CD4-positive, alpha-beta T cell treated with Interleukin-6 at 100 ng/mL for 8 hours (primary cell): ENCODE measurements at places on chromosomes 2 and 18.
A peak's percentile ranks its signal among the peaks of the same experiment; 100 is the strongest.

- DNase-seq = no peak
These were observed 58.2 kb downstream of the KLHL14 start for GRCh38 chr18:32714571-32715148.

DNA sequence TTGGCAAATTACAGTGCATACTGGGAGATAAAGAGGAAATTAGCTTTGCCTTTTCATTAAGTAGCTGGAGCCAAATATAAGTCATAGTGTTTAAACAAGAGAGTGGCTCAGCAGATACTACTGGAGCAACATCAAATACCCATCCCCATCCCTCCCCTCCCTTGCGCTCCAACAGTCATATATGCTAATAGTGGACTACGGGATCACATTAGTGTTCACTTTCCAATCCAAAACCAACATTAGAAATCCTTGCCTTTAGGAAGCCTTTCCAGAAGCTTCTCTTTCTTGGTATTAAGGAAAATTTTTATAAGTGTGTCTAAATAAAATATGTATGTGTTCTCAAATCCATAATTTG is 1669.3 kb downstream of the SUCLG1 start:
- DNase-seq = no peak

DNA sequence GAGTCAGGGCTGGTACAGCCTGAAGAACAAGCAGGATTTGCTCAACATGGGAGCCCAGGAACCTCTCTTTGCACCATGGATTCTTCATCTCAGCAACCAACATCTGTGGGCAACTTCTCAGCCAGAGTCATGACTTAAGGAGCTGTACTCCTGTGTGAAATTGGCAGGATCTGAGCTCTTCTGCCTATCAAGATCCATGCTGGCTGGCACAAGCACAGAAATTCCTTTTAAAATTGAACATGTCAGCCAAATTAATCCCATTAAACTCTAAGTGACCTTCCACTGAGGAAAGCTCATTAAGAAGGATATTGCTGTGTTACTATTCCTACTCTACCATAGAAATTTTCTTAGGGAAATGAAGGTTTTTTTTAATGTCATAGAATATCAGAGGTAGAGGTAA is 110.5 kb upstream of the SCG2 start:
- DNase-seq = no peak

GRCh38 chr2:23425338-23425871 is 40.4 kb downstream of the KLHL29 start:
- no peak for DNase-seq

- no peak for DNase-seq
These were observed 17.1 kb downstream of the GATA6 start for GRCh38 chr18:22186484-22186971.

DNA sequence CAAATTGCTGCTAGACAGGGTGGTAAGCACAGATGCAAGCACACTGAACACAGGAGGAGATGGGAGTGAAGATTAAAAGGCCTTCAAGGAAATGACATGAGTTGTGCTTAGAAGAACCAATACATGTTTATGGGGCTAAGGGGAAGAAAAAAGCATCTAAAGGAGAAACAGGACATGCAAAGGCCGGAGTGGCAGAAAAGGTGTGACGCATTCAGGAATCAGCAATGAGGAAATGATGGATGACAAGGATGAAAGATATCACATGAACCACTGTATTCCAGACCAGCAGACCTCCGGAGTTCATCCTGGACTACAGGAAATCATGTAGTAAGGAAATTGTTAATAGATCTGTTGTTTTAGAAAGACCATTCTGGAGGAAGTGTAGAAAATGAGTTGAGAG is 42.8 kb downstream of the PPP4R1 start:
- no peak for DNase-seq

DNA sequence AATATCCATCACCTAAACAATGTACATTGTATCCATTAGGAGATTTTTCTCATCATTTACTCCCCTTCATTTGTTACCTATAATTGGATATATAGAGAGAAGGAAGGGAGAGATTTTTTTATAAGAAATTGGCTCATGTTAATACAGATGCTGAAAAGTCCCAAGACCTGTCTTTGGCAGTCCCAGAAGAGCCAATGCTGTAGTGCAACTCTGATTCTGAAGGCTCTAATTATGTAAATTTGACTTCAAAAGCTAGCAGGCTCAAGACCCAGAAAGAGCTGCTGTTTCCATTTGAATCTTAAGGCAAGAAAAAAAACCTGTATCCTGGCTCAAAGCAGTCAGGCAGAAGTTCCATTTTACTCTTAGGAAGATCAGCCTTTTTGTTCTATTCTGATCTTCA is 1245.5 kb upstream of the FAM98A start:
- DNase-seq = no peak

GRCh38 chr2:110745048-110745447 is 12.7 kb downstream of the ACOXL start:
- DNase-seq = no peak

DNA sequence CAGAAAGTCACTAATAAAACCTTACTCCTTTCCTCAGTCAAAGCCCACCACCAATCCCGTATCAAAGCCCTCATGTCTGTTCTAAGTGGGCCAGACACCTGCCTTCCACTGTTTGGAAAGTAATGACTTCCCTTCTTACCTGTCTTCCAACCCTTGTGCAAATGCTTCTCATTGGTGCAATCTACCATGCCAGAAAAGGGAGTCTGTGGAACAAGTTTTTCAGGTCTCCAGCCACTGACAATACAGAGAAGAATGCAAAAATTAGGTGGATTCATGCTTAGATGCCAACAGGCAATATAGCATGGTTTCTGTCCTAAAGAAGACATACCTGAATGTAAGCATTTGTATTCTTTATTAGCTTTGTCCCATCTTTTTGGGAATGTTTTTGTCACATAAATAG is 1140.6 kb upstream of the LRRTM1 start:
- DNase-seq = no peak

DNA sequence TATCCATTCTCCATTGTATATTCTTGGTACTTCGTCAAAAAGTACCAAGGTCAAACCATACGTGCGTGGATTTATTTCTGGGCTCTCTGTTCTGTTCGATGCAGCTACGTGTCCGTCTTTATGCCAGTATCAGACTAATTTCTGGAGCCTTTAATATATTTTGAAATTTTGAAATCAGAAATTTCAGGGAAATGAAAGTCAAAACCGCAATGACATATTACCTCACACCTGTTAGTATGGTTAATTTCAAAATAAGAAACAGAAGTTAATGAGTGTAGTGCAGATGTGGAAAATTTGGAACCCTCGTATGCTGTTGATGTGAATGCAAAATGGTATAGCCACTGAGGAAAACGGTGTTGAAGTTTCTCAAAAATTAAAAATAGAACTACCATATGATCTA is 156.1 kb upstream of the TRIB2 start:
- no peak for DNase-seq

DNA sequence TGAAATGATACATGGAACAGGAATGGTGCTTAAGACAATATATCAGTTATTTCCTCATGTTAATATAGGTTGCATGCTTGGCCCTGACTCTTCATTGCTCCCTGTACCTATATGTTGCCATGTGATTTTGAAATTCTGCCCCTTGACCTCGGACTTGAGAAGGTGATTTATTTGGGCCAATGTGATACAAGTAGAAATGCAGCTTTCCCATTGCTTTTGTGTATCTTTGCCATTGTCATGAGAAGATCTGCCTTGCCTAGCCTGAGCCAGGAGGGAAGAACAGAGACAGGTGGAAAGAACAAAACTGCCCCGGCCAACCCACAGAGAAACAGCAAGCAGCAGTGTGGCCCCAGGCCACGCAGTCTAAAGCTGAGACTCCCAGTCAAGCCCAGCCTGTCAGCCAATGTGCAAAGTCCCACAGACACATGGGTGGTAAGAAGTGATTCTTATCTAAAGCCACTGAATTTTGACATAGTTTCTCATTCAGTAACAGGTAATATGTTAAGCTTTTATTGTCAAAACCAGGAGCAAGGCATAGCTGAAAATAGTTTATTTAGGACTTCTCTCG is 245.7 kb upstream of the RND3 start:
- DNase-seq = no peak

GRCh38 chr18:32769071-32769585 is 3.7 kb downstream of the KLHL14 start:
- no peak for DNase-seq

- no peak for DNase-seq
These were observed 51.9 kb downstream of the CDH2 start for GRCh38 chr18:28125051-28125450.

DNA sequence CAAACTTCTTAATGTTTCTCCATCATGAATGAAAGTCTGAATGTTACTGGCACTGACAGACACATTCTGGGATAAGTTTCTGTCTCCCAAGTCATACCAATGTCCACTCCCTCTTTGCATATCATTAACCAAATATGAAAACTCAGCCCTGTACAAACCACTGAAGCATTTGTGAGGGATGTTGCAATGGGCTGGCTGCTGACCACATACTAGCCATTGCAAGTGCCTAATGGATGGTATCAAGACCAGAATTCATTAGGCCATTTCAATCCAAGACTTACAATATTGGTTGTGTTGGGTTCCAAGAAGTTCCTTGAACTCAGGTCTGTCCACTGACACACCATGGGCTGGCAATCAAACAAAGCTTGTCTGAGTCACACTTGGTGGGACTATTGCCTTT is 73.8 kb downstream of the CBLN2 start:
- DNase-seq = no peak

DNA sequence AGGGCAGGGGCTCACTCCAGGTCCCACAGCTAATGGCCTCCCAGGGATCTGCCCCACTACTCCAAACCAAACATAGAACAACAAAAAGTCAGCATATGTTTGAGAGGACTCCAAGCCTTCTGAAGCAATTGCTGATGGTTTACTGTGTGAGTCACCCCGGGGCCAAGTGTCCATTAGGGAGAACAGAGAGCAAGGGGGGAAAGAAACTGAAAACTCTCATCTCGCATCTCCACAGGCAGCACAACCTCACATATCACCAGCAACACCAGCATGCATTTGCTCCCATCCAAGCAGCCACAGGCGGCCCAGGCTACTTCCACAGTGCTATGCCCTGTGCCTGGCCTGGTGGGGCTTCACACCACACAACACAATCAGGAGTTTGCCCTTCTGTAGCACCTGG is 39.1 kb downstream of the CYRIA start:
- no peak for DNase-seq

- no peak for DNase-seq
These were observed 35.6 kb downstream of the CYB5A start for GRCh38 chr18:74256190-74256589.

GRCh38 chr2:149860276-149860921 is 272.8 kb upstream of the MMADHC start:
- no peak for DNase-seq

GRCh38 chr2:156110890-156111289 is 221.6 kb downstream of the NR4A2 start:
- DNase-seq = no peak

DNA sequence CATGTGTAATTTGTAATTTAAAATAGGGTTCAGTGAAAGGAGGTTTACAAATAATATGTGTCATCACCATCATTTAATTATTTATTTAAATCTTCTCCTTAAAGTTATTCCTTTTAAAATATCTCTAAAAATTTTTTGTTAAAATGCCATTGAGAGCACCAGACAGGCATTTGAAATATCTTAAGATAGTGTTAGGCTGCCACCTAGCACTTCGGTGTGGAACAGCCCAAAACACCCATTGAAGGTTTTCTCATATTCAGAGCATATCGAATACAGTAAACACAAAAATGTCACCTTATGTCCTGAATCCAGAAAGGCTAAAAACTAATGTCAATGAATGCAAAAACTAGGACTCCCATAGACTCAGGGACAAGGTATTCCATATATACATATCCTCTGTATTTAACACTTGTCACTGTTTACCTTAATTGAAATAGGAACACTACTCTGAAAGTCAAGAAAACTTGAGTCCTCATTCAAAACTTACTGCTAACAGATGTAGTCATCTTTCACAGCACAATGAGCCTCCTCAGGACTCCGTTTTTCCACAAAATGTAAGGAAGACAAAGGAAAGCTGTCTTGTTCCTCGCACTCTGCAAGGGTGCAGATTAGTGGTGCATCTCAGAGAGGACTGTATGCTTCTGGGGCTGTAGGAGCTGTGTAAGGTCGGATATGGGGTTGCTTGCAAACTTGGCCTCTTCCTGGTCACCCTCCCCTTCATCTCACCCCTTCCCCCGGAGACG is 329.5 kb downstream of the PAX3 start:
- DNase-seq = peak; percentile 2

DNA sequence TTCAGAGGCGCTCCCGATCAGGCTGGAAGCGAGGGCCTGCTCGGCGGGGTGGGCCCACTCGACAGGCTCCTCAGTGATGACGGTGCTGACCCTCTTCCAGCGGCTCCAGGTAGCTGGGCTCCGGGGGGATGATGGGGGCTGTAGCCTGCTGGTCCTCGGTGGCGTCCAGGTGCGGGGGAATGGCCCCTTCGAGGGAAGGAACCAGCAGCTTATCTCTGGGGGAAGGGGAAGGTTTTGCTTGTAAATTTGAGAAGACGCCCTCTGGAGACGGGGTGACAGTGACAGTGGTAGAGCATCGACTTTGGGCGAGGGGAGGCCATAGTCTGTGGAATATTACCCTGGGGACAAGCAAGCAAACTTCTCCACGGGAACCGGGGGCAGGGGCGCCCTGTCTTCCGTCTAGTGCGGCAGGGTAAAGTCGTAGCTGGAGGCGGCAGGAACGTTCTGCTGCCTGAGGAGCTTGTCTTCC is 891.9 kb upstream of the LRRTM1 start:
- no peak for DNase-seq

GRCh38 chr2:76953733-76954347 is 568.3 kb downstream of the LRRTM4 start:
- DNase-seq = no peak

- DNase-seq = no peak
These were observed 88.2 kb upstream of the THUMPD2 start for GRCh38 chr2:39867268-39867667.

- no peak for DNase-seq
These were observed 64.4 kb downstream of the INPP5D start for GRCh38 chr2:233124421-233125080.

- no peak for DNase-seq
These were observed 15.5 kb upstream of the SRBD1 start for GRCh38 chr2:45626387-45627221.

DNA sequence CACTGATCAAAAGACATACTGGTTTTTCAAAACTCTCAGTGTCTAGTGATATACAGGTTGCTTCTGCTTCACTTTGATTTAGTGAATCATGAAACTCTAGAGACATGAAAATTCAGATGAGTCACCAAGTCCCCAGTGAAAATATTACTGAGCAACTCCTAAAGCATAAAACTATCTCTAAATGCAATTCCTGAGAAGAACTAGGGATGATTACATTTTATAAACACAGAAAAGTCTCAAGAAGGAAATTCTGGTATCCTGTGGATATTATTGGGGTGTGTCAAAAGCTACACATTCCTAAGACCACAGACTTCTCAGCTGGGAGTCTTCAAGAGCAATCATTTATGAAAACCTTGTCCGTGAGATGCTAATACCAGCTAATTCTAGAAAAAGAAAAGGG is 9.7 kb downstream of the LRRTM4 start:
- no peak for DNase-seq

DNA sequence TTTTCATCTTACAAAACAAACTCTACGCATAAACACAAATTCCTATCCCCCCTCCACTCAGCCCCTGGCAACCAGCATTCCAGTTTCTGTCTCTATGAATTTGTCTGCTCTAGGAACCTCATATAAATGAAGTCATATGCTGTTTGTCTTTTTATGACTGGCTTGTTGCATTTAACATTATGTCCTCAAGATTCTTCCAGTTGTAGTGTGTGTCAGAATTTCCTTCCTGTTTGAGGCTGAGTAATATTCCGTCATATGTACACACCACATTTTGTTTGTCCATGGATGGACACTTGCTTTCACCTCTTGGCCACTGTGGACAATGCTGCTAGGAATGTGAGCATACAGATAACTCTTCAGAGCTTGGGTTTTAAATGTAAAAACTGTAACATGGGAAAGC is 272.1 kb downstream of the GBX2 start:
- no peak for DNase-seq

- no peak for DNase-seq
These were observed 122.9 kb downstream of the GLI2 start for GRCh38 chr2:120858361-120859106.
